ENCODE measurements at places on chromosomes 2 and 18. TPM values are rescaled to one million over a fixed set of nuclear protein-coding genes. Genes with fewer than 3 reads are reported as not detected.

DNA sequence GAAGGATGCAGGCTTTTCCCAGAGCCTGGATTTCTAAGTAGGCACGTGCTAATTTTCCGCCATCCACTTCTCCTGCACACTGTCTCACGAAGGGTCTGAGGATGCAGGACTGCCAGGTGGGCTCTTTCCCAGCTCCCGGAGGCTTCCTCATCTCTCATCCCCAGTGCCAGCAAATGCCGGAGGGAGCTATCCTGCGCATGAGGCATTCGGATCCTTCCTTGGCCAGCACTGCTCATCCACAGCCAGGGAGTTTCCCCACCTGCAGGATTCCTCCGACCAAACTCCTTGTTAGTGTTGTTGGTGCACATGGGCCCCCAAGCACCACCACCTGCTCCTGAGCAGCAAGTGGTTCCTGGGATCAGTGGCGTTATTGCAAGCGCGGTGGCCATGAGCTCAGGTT is 5.0 kb downstream of the CNDP1 start:
- no peak for DNase-seq

Gene CHST10
- 28.4 TPM for total RNA-seq

GRCh38 chr2:237147317-237147716 is 61.6 kb downstream of the COPS8 start:
- no peak for DNase-seq

DNA sequence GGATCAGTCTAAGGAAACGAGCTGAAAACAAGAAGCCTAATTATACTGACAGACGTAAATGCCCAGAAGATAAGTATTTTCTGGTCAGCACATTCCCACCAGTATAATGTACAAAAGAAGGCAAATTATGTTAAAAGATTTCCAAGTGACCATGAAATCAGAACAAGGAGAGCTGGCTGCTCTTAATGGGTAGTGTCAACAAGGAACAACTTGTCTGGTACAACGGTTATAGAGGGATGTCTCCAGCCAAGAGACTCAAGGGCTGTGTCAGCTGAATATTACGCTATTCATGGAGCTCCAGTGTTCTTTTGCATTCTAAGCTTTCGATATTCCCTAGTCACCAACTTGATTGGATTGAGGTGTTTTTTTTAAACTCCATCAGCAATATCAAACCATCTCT is 8.6 kb upstream of the L3MBTL4 start:
- DNase-seq: no peak

Gene AQP12B
- total RNA-seq: not detected

Gene IL1RL2
- total RNA-seq: not detected

DNA sequence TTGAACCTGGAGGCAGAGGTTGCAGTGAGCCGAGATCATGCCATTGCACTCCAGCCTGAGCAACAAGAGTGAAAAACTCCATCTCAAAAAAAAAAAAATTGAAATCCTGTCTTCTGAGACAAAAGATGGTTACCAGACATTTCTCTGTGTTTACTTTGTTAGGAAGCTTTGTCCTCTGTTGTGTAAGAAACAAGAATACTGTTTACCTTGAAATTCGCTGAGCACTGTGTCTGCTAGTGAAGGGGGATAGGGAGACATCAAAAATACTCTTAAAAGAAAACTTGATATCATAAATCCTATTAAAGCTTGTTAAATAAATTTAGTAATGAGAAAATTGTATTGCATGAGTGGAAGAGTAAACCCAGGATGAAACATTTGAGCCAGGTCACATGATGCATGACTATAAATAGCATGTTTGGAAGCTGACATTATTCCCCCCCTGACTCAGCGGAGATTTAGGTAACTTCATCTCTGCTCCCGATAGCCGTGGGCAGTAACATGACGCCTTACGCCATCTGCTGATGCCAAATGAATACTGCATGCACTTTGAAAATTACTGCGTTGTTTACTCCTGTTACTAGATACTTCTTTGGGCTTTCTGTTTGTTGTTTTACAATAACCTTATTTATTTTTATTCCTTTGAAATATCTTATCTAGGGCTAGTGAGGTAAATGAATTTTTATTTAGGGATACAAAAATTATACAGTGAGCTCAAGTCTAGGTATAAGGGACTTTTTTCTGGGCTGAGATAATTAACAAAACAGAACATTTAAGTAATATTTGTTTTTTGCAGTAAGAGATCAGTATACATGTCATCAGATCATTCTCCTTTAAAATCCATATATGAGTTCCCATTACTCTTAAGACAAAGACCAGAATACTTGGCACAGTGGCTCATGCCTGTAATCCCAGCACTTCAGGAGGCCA is 134.9 kb downstream of the MAP3K20 start:
- peak; percentile 66 for DNase-seq

DNA sequence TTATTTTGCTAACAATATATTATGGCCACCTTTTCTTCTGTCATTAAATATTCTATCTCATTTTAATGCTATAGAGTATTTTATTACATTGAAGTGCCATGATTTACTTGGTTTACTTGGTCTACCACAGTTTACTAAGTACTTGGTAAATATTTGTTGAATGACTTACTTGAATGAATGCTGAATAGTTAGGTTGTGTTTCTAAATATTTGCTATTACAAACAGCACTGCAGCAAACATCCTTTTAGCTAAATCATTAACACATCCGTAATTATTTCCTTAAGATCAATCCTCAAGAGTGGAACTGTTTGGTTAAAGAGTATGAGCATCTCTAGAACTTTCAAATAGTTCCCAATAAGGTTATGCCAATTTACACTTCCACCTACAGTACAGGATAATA is 318.7 kb downstream of the MYCN start:
- no peak for DNase-seq

Gene ANKRD30BL
- not detected for total RNA-seq

- peak; percentile 87 for DNase-seq
Observed at GRCh38 chr18:57427429-57428201, 7.6 kb upstream of the ONECUT2 start.

DNA sequence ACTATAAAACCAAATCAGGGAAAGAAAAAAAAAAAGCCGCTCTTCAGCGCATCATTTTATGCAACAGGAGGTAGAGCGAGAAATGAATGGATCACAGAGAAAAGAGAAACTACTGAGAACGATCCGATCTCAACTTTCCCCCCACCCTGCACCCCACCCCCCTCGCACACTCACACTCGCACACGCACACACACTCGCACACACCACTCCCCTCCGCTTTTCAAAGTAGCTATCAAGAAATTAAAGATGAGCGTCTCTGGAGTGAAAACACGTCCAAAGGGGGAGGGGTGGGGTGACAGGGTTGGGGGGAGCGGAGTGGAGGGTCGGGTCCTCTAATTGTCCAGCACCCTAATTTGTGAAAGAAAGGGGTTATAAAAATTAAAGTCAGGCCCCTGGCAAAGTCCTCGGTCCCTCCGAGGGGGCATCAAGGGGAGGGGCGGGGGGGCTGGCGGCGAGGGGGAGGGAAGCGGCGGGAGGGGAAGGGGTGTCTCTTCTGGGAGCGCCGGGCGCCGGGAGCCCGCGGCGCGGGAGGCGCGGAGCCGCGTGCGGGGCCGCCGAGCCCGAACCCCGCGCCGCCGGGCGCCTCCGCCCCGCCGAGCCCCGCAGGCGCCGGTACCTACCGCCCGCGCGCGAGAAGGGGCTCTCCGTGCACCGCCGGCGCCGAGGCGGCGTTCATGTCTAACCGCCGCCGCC is 428 bp downstream of the TCF4 start:
- peak; percentile 81 for DNase-seq

Gene ERMN
- 0.04 TPM for total RNA-seq

GRCh38 chr18:49067071-49067470 is 116.3 kb upstream of the SMAD7 start:
- DNase-seq: no peak

Gene PIEZO2
- total RNA-seq: 6.5 TPM

GRCh38 chr2:26355038-26355995 is 8.7 kb upstream of the ADGRF3 start:
- peak; percentile 19 for DNase-seq

GRCh38 chr18:23538001-23538400 is 34.7 kb downstream of the RMC1 start:
- no peak for DNase-seq

GRCh38 chr2:196758474-196759377 is 40.8 kb downstream of the GTF3C3 start:
- no peak for DNase-seq

Gene SCN1A
- total RNA-seq: 0.07 TPM

DNA sequence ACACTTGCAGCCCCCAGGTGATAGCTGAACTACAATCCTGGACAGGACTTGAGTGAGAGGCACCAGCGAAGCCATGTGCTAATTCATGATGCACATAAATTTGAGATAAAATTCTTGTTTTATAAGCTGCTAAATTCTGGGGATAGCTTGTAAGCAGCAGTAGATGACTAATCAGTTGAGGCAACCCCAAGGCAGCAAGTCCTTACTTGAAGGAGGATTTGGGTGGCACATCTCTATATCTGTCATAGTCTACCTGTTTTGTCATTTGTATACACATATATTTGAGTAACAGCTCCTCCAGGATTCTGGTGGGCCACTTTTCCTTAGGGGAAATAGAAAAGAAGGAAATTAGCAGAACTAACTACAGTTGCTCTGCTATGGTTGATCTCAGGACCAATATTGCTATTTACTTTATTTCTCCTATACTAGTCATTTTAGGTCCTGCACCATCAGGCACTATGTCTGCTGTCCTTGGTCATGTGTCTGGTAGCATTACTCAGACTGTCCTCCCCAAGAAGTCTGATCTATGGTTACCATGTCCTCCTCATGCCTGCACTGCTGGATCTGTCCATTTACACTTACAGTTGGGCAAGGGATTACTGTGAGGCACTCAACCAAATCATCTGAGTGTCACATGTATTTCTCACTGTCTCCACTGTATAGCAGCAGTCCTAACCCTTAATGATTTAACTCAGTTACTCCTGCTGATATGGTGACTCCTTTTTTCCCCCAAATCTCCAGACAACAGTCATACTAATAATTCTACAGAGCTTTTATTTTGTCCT is 436.0 kb upstream of the CWC22 start:
- no peak for DNase-seq

Gene EHBP1
- total RNA-seq: 18.8 TPM
